ENCODE measurements at places on chromosomes 7 and 10.

DNA sequence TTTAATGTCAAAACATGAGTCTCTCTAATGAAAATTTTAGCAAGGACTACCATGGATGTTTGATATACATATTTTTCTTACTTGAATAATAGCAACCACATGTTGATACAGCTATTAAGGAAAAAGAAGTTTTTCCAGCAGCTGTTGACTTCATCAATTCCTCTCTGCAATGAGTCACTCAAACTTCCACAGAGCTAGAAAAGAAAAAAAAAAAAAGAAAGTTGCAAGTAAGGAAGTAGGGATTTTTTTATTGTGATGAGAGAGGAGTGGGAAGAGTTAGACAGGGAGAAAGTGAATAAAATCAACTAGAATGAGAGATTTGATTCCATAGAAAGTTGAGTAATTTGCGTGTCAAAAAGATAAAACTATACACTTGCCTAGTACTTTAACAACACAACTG is 46.2 kb downstream of the CAV1 start:
- DNase-seq, result no peak

GRCh38 chr10:121322046-121322445 is 276.2 kb downstream of the FGFR2 start:
- DNase-seq, result no peak

GRCh38 chr10:3836222-3836820 is 51.3 kb upstream of the KLF6 start:
- no peak for DNase-seq

- DNase-seq, result no peak
Measured at GRCh38 chr7:132557489-132558044, 18.7 kb downstream of the PLXNA4 start.

DNA sequence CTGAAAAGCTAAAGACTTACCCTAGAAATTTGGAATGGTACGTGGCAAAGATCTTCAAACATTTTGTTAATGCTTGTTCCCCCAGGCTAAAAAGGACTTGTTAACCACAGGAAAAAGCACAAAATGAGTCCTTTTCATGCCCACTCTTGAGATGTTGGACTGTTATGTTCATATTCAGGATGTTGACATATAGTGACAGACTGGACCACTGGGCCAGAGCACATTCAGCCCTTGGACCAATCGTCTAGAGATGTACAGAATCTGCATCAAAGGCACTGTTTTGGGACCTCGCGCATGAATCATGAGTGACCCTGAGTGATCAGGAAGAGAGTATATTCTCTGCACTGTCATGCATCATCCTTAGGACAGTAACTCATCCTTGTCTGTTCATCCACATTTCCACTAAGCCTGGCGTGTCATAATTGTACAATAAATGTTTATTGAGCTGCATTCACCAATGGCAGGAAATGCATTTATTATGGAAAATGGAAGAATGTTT is 25.3 kb downstream of the TARP start:
- no peak for DNase-seq

GRCh38 chr7:6502886-6503285 is 48.4 kb downstream of the GRID2IP start:
- DNase-seq, result no peak

DNA sequence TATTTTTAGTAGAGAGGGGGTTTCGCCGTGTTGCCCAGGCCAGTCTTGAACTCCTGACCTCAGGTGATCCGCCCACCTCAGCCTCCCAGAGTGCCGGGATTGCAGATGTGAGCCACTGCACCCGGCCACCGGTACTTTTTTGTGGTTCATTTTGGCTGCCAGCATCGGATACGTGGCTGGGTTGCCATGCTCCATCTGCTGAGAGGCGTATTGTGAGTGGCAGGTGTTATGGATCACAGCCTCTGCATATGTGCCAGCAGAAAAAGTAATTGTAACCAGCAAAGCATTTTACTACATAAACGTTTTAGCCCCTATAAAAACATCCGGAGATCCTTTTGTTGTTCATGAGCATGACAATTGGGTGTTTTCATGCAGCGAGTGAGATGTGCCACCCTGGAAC is 7.1 kb downstream of the FOXK1 start:
- no peak for DNase-seq

DNA sequence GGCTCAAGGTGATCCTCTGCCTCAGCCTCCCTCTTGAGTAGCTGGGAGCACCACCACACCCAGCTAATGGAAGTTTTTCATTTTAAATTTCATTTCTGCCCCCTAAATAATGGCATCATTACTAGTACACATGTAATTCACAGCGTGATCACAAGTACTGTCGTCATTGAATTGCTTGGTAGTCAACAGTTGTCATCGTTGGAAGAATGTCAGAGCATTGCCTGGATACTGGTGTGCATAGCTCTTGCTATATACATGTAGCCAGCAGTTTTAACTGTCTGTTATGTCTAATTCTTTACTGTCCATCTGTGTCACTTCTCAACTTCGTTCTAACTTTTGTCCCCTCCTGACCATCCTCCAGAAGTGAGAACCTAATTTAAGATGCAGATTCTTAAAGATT is 62.1 kb downstream of the CRPPA start:
- no peak for DNase-seq

DNA sequence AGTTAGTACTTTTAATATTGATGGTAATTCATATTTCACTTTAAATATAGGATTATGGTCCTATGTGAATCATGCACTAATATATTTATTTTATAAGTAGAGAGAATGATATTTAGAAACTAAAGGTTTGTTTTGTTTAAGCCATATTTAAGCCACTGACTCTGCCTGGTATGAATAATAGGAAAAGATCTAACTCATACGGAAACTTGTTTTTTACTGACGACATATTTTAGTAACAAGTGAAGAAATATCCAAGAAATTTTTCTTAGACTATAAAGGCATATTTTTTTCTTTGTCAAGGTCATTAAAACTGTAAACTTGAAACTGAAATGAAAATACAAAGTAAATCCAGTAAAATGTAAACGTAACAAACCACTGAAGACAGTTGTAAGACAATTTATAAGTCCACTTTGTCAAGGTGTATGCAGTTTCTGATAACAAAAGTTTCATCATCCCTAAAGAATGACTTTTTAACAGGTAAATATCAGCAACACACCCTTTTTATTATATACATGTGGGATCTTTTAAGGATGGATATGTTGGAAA is 147.1 kb downstream of the PHF14 start:
- DNase-seq, result no peak

GRCh38 chr10:26215396-26215934 is 1.1 kb upstream of the GAD2 start:
- DNase-seq, result no peak

DNA sequence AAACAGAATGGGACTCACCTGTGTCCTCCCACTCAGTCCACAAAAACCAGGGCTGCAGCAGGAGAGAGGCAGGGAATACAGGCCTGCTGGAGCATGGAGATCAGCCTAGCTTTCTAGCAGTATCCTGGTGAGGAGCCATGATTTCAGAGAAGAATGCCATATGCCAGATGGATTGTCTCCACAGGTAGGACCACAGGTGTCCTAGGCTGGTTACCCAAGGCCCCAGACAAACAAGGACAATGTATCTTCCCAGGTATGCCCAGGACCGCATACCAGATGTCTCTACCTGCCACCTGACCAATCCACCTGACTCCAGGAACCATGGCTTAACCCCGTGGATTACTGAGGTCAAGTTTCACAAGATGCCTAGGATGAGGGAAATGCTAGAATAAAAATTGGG is 295.4 kb upstream of the NPSR1 start:
- no peak for DNase-seq

DNA sequence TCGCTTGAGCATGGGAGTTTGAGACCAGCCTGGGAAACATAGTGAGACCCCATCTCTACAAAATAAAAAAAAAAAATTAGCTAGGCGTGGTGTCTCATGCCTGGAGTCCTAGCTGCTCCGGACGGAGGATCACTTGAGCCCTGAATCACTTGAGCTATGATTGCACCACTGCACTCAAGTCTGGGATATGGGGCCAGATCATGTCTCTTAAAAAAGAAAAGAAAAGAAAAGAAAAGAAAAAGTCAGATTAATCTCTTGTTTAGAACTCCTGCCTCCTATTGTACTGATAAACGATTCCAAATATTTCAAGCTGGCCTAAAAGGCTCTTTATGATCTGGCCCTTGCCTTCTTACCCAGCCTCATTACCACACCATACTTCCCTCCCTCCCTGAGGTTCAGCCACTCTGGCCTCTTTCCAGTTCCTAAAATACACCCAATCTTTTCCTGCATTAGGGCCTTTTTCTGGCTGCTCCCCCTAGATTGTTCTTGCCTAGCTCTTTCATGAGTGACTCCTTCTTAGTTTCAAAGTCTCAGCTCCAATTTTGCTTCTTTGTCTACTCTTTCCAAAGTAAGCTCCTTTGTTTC is 41.7 kb downstream of the VCL start:
- DNase-seq, result no peak

- DNase-seq, result no peak
Measured at GRCh38 chr7:158778471-158778870, 50.8 kb downstream of the ESYT2 start.

DNA sequence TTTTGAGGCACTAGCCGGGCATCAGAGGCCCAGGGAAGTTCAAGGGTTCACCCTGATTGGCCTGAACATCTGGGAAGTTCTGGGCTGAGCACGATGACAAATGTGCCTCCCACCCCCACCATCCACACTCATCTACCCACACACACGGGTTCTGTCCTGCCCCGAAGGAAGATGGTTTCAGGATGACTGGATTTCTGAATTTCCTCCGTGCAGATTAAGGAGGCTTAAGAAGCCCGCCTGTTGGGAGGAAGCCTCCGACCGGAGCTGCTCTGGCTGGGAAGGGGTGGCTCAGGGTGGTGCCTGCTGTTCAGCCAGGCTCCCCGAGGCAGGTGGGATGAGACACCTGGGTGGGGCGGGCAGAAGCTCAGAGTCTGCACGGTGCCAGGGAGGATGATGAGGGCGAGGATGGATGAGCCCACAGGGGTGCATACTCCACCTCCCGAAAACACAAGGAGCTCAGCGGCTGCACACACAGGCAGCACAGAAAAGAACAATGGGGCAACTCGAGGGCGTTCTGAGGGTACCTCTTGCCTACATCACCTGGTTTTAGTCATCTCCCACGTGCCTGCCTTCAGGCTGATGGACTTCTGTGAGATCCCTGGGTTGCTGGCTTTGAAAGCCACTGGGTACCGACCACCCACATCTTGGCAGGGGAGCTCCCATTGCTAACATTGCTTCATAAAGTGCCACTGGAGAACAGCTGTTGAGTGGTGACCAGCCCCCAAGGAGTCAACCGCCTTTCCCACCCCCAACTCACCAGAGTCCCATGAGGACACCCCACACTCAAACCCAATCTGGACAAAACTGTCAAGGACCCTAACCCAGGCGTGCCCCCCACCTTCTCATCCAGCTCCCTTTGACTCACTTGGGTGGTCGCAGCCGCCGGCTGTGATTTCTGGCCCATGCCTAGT is 41.2 kb downstream of the CALML3 start:
- DNase-seq, result no peak

DNA sequence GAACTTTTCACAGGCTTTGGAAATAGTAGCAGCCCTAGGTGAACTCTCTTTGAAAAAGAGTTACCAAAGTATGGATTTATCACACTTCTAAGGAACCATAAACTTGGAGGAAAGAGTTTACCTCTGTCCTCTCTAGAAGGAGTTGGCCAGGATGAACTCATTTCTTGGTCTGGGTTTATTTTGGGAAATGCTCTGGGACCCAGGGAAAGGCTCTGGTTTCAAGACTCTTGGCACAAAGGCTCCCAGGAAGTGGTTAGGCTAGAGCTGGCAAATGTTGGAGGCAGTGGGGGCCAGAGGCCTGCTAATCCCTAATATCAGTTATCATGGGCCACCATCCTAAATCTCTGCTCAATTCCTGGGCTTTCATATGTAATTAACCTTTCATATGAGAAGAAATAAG is 36.3 kb upstream of the CDK6 start:
- no peak for DNase-seq

DNA sequence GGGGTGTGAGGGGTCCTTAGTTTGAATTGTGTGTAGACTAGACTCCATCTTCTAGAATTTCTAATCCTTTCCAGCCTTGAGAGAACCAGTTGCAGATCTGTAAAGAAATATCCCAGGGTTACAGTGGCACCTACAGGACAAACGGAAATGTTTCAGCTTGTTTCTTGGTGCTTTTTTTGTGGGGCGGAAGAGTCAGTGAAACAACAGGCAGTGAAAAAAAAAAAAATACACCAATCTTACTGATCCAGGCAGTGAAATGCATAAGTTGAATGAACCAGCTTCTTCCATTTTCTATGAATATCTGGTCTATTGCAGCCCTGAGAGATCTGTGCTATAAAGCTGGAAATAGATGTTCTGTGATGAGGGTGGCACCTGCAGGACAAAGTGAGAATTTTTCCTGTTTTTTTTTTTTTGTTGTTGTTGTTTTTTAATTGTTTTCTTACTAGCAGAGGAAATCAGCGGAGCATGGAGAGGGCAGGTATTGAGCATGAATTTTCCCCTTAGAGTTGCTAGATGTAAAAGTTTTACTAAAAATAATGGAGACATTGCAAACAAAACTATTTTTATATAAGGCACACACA is 81.9 kb upstream of the DYNC1I1 start:
- DNase-seq, result no peak

GRCh38 chr7:36929791-36930190 is 205.5 kb upstream of the AOAH start:
- DNase-seq, result no peak

GRCh38 chr7:139931190-139931934 is 102.3 kb downstream of the TBXAS1 start:
- no peak for DNase-seq

- DNase-seq, result no peak
Measured at GRCh38 chr7:115066634-115067033, 144.7 kb downstream of the MDFIC start.

GRCh38 chr10:24526085-24526649 is 197.5 kb downstream of the ARHGAP21 start:
- DNase-seq, result no peak

DNA sequence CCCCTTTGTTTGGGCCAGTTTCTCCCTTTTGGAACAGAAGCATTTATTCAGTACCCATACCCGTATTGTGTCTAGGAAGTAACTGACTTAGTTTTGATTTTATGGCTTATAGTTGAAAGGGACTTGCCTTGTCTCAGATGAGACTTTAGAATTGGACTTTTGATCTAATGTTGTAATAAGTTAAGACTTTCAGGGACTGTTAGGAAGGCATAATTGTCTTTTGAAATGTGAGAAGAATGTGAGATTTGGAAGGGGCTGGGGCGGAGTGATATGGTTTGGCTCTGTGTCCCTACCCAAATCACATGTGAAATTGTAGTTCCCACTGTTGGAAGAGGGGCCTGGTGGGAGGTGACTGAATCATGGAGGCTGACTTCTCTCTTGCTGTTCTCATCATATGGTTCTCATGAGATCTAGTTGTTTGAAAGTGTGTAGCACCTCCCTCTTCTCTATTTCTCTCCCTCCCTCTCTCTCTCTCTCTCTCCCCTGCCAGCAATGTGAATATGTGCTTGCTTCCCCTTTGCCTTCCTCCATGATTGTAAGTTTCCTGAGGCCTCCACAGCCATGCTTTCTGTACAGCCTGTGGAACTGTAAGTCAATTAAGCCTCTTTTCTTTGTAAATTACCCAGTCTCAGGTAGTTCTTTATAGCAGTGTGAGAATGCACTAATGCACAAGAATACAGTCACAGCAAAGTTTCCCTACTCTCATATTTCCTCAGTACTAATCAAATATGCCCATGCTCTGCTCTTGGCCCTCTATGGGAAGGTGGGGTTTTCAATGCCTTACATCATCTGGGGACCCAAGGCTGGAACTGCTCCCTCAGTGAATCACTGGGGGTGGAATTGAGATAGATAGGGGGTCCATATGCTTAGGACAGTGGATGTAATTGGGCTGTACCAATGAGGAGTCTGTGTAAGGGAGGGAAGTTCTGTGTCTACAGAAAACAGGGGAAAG is 17.2 kb upstream of the AKR1C1 start:
- DNase-seq, result no peak
